Activated effector memory CD4-positive, alpha-beta T cell treated with anti-CD3 and anti-CD28 coated beads, Interleukin-2, amount 50 U/mL, for 16 hours (primary cell): ENCODE measurements at places on chromosomes 12 and 14.
A peak's percentile ranks its signal among the peaks of the same experiment; 100 is the strongest.

GRCh38 chr14:77409131-77409533, 14.2 kb downstream of the NOXRED1 start:
- no peak for DNase-seq

GRCh38 chr12:132618683-132619043, at the start of gene P2RX2:
Gene P2RX2, plus strand, starts transcription at chr12:132618776. Its CDS starts 41 bp downstream, at chr12:132618817.
- DNase-seq, result no peak

DNA sequence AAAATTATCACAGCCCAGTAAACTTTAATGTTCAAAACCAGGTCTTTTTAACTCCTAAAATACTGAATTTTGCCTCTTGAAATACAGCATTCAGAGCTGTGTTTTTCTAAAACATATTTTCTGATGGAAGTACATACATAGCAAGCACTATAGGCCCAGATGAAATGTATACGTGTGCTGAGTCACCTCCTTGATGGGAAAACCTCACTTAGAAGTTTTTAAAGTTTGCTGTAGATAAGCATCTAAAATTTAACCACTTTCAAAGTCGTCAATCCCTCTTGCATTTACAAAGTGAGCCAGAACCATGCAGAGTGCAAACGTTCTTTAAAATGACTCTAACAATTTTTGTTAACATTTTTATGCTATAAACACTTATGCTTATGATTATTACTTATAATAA, 618.8 kb downstream of the RPS29 start:
- DNase-seq, result no peak

GRCh38 chr12:16348435-16349130, 1.1 kb downstream of the MGST1 start:
- DNase-seq, result no peak

- peak; percentile 68 for DNase-seq
Observed at GRCh38 chr12:14716848-14717444, 20.5 kb upstream of the GUCY2C start.

- DNase-seq, result no peak
Observed at GRCh38 chr12:66765204-66765603, 86.3 kb upstream of the GRIP1 start.

DNA sequence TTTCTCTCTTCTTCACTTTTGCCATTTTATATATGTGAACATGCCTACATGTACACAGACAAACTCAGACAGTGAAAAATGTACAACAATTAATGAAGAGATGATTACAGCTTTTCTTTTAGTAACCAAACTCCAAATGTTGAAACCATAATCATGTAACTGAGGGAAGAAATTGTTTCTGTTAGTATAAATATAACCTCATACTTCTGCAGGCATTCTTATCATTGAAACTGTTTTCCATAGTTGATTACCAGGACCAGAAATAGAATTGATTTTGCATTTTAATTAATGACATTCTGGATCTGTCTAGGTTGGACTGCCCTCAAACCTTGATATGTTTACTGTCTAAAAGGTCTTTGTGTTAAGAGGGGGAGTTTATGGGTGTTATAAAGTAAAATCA, 3.2 kb downstream of the ANO4 start:
- no peak for DNase-seq
